ENCODE measurements at places on chromosomes 16 and 17.

GRCh38 chr17:22128723-22129122 is 436.4 kb downstream of the KCNJ18 start:
- DNase-seq: no peak

GRCh38 chr17:27153005-27153404 is 140.9 kb upstream of the WSB1 start:
- no peak for DNase-seq

DNA sequence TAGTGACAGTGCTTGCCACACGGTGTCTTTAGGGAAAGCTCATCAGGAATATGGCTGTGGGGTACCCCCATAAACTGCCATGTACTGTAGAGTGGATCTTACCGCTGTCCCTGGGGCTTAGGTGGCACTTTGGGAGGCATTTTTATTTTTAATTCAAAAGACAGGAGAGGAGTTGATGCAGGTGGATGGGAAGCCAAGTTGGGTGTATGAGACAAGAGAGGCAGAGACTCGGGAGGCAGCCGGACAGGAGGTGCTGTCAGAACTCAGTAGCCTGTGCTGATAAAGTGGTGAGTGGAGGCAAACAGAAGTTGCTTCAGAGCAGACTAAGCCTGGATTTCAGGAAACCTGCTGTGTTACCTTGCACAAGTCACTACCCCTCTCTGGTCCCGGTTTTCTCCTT is 185.9 kb downstream of the TMEM132E start:
- DNase-seq: no peak

DNA sequence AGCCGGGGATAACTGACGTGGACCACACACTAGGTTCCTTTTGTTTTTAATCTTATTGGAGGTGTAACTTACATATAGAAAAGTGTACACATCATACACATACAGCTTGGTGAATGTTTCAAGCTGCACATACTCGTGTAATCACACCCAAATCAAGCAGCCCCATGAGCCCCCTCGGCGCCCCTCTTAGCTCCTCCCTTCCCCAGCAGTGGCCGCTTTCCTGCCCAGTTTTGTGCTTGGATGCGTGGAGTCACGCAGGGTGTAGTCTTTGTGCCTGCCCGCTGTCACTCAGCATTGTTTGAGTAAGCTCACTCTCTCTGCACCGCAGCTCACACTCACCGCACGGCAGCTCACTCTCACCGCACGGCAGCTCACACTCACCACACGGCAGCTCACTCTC is 151.7 kb upstream of the CHMP6 start:
- no peak for DNase-seq

GRCh38 chr17:79655672-79656290 is 44.9 kb upstream of the RBFOX3 start:
- no peak for DNase-seq

- DNase-seq: no peak
These were observed 21.8 kb downstream of the XYLT1 start for GRCh38 chr16:17448640-17449638.

- no peak for DNase-seq
These were observed 87.1 kb downstream of the KPNA2 start for GRCh38 chr17:68122587-68122986.

DNA sequence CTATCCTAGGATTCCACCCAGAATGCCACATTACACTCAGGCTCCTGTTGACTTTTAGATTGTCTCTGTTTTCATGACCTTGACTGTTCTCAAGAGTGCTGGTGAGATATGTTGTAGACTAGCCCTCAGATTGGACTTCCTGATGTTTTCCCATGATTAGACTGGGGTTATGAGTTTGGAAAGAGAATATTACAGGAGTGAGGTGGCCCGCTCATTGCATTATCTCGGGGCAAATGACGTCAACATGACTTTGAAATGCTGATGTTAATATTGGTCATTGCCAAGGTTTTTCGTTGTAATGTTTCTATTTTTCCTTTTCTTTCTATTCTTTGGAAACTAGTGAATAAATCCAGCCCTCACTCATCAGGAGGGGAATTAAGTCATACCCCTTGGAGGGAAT is 355.7 kb upstream of the MON1B start:
- DNase-seq: no peak

DNA sequence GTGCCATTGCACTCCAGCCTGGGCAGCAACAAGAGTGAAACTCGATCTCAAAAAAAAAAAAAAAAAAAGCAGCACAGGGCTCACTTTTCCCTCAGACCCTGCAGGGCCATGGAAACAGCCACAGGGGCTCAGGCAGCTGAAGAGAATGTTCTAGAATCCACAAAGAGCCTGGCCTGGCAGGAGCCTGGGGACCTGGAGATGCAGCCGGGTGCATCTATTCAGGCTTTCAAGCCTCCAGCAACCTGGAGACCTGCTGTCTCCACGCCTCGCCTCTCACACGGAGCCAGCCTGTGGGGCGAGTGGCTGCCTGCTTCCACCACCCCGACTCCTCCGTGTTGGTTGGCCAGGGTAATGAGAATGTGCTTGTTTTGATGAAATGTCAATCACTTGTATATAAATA is 44.0 kb upstream of the MEAK7 start:
- no peak for DNase-seq

DNA sequence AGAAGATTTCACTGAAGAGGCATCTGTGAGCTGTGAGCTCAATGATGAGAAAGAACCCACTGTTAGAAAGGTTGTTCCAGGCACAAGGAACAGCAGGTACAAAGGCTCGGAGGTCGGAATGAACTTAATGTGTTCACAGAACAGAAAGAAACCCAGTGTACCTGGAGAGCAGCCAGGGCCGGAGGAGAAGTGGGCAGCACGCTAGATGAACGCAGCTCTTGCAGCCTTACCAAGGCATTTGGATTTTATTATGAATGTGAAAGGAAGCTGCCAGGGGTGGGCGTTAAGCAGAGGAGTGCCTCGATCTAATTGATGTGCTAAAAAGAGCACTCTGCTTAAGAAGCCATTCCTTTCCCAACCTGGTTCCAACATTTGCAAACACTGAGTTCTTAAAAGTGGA is 19.0 kb downstream of the EEF2K start:
- DNase-seq: no peak

GRCh38 chr17:70158591-70158990 is 10.7 kb upstream of the KCNJ2 start:
- no peak for DNase-seq

GRCh38 chr17:7307686-7308624 is 527 bp downstream of the EIF5A start:
- no peak for DNase-seq

DNA sequence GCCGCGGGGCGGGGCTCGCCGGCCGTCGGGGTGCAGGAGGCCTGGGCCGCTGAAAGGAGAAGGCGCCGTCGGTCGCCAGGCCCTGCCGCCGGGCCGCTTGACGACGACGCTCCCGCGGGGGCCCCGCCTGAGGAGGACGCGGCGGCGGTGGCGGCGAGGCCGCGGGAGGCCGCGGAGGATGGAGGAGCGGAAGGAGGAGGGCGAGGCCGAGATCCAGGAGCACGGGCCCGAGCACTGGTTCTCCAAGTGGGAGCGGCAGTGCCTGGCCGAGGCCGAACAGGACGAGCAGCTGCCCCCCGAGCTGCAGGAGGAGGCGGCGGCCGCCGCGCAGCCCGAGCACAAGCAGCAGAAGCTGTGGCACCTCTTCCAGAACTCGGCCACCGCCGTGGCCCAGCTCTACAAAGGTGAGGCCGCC is 430 bp downstream of the HAPSTR1 start:
- peak; percentile 13 for DNase-seq

DNA sequence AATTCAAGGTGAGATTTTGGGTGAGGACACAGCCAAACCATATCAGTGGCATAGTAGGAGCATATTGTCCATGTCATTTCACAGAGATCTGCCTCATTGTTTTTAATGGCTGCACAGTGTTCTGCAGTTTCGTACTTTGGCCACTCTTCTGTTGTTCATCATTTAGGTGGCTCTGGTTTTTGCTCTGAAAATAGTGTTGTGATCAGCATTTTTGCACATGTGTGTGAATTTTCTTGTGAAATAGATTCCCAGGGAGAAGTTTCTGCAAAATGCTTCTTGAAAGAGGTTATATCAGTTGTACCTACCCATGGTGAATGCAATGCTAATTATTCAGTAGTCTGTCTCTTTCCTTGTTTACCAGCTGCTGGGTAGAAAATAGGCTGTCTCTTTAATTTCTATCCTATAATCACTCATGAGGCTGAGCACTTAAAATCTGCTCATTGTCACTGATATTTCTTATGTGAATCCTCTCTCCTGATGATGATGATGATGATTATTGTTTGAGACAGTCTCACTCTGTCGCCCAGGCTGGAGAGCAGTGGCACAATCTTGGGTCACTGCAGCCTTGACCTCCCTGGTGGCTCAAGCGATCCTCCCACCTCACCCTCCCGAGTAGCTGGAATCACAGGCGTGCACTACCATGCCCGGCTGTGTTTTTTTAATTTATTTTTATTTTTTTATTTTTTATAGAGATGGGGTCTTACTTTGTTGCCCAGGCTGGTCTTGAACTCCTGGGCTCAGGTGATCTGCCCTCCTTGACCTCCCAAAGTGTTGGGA is 10.5 kb downstream of the LCMT1 start:
- DNase-seq: no peak

GRCh38 chr17:43467981-43468581 is 15.7 kb upstream of the DHX8 start:
- DNase-seq: no peak

DNA sequence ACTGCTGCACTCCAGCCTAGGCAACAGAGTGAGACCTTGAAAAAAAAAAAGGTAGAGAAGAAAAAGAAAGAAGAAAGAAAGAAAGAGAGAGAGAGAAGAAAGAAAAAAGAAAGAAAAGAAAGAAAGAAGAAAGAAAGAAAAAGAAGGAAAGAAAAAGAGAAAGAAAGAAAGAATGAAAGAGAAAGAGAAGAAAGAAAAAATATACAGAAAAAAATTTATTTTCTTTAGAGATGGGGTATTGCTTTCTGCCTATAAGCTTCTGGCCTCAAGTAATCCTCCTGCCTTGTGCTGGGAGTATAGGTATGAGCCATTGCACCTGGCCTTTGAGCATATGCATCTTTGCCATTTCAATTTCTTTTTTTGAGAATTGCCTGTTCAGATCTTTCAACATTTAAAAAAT is 156.8 kb downstream of the IRX3 start:
- no peak for DNase-seq

- DNase-seq: no peak
These were observed 167.5 kb downstream of the CDK5R1 start for GRCh38 chr17:32654324-32654723.

DNA sequence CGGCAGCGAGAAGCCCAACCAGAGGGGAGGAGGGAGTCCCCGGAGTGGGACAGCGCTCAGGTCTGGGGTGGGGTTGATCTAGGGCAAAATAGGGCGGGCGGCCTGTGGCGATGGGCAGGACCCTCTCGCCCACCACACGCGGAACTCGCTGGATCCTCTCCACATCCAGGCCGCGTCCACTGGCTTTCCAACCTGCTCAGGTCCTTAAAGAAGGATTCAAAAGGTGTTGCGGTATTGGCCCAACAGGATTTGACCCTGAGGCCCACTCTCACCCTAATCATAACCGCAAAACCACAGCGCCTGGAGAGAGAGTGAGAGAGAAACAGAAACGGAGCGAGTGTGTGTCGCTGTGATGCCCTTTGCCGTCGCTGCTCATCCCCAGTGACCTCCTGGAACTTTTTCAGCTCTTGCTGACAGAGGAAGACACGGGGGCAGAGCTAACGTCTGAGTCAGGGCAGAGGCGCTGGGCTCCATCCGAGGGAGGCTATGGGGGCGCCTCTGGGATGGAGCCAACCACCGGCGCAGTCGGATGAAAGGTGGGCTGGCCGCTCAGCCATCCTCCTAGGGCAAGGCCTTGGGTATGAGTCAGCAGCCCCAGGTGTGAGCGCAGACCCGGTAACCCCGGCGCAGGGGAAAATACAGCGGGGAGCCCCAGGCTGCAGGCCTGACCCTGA is 16.7 kb upstream of the OR1F1 start:
- DNase-seq: no peak

DNA sequence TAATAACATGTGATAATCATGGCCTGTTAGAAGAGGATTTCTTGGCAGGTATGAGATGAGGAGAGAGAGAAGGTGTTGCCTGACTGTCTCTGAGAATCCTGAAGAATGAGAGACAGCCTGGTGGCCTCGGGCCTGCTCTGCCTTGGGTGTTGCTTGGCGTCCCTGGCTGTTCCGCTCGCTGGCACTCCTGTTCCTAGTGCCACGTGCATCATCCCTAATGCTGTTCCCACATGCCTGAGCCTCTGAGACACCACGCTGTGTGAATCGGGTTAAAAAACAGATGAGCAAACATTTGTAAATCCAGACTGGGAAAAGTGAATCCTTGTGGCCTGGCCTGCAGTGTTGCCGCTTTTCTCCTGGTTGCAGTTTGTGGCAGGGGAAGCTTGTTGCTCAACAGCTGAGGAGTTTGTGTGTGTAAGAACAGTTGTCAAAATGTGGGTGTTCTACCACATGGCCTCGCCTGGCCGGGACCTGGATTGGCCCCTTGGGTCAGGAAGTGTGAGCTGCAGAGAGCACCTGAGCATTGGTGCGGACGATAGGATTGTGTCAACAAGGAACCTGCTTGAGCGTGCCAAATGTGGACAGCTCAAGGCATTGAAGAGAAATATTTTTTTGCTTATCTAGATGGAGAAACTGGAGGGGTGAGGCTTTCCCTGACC is 22.0 kb downstream of the UBN1 start:
- no peak for DNase-seq

DNA sequence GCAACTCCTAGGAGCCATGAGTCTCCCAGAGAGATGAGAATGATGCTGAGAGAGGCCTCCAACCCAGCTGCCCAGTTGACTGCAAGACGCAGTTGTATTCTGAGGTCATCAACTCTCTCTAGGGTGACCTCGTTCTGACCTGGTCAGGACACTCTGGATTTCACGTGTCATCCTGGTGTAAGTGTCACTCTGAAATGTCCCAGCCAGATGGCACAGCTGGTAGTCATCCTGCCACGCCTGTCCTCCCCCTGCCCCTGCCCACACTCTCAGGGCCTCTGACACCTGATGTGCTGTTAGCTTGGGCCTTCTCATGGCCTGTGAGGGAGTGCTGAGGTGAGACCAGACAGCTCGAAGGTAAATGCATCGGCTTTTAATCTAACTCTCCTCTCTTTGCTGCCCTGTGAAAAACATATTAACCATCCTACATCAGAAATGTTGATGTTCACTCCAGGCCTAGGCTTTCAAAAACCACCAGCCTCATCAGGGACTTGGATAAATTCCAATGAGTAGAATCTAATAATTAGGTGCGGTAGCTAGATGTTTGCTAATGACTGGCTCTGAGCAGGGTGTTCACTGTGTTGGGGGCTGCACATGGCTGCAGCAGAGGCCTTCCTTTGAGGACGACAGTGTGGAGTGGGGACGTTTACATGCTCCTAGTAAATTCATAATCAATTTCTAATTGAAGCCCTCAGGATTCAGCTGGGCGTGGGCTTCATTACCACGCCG is 13.8 kb downstream of the MLYCD start:
- no peak for DNase-seq

GRCh38 chr16:53355064-53355463 is 79.2 kb upstream of the RBL2 start:
- no peak for DNase-seq

GRCh38 chr17:51951741-51952140 is 206.8 kb downstream of the CA10 start:
- no peak for DNase-seq

GRCh38 chr16:57593021-57593420 is 35.4 kb upstream of the ADGRG1 start:
- DNase-seq: no peak

Data from NCI-H1105 treated with DMSO at 0.1 percent for 48 hours (cell line).